ENCODE measurements at places on chromosomes 2 and 18.

GRCh38 chr2:8805278-8806210, 31.9 kb downstream of the KIDINS220 start:
- no peak for DNase-seq

- DNase-seq: no peak
These were observed 57.1 kb downstream of the CAVIN2 start for GRCh38 chr2:191789796-191790195.

DNA sequence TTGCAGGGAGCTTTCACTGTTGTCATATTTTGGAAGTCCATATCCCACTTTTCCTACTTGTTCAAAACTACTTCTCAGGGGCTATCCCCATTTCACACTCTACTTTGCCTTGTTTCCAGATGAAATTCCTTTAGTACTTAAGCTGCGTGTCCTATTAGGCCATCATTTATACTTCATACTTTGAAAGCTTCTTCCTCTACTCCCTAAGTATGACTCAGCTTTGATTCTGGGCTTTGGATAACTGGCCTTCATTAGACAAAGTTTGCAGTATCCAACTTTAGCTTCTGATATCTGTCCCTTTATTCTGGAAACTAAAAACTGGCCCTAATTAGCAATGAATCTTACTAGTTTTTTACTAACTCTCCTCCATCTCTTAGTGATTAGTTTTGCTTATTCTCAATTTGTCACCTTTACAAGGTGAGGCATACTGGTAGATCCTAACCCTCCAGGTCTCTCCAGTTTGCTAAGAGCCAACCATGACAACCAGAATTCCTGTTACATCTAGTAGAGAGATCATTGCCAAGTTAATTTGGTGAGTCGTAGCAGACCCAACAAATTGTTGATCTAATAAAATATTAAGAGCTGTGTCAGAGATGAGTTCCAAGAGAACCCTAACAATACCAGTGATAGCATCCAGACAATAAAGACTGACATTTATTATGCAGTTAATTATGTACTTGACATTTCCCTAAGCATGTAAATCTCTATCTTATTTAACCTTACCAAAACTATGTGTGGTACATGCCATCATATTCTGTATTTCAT, 31.2 kb upstream of the ITGAV start:
- DNase-seq: no peak

DNA sequence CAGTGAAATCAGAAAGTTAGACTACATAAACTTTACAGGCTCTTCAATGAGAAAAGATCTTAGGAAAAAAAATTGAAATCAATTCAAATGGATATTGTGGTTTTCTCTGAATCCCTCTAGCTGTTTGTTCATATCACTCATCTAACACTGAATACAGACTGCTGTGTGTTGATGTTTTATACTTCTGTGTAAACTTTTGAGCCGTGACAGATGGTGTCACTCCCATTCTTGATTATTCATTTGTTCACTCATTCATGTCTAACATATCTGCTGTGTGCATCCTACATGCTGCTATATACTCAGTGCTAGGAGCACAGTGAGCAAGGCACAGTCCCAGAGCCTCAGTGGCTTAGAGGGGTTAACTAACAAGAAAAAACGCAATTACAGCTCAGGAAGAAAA, 12.6 kb downstream of the KLHL23 start:
- DNase-seq: no peak

- DNase-seq: no peak
These were observed 59.1 kb downstream of the NETO1 start for GRCh38 chr18:72808680-72809079.

- no peak for DNase-seq
These were observed 27.1 kb downstream of the NABP1 start for GRCh38 chr2:191705084-191705483.

- no peak for DNase-seq
These were observed 152.6 kb downstream of the EXOC6B start for GRCh38 chr2:72673279-72673678.

GRCh38 chr2:123999681-124000080, 25.4 kb upstream of the CNTNAP5 start:
- DNase-seq: no peak

- DNase-seq: no peak
These were observed 10.6 kb downstream of the CNDP1 start for GRCh38 chr18:74544898-74545297.

DNA sequence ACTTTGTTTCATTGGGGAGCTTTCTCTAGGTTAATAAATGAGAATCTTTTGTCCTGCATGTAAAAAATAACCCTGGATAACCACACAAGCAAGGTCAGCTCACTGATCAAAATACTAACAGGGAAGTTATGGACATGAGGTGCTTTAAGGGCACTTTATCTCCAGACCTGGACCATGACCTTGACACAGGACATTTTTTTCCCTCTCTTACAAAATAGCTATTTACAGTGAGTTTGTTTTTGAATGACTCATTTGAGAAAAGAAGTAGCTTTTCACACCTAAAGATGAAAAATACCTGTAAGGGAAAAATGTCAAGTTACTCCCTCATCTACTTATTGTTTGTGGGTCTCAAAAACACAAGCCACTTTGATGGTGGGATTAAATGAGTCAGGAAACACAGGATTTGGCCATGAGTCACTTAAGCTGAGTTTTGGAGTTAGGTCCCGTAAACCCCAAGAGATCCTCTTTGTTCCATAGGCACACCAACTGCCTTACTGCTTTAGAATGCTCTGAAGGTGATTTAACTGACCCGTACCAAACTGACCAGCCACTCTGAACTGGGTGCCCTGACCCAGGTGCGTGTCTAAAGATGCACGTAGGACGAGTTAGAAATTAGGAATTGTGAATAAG, 479.3 kb upstream of the NXPH2 start:
- DNase-seq: no peak

DNA sequence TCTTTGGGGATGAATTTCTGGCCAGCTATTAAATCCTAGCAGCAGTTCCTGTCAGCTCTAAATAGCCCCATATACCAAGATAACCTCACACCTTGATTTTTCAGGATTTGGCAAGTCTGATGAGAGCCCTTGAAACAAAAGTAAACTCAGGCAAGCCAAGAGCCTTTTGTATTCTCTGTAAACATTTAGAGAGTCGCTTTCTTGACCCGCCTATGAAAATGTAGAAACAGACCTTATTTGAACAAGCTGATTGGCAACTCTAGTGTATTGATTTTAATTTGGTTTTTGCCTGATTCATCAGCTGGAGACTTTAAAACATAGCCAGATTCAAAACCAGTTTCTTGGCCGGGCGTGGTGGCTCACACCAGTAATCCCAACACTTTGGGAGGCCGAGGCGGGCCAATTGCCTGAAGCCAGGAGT, 43.4 kb downstream of the CABLES1 start:
- no peak for DNase-seq

DNA sequence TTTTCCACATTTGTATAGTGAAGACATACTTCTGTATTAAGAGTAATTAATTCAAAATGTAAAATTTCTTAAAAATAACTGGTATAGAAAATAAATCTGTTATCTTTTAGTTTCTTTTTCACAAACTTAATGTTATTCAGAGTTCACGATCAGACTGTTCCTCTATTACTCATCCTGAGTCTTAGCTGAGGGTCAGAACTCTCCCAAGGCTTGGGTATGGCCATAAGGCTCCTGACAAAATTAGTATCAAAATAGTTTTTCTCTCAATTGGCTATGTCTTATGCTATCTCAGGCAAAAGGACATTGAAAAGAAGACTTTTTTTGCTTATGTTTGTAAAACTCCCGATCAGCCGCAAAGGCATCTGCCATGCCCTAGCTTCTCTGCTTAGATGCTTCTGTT, 56.1 kb upstream of the NAB1 start:
- no peak for DNase-seq

DNA sequence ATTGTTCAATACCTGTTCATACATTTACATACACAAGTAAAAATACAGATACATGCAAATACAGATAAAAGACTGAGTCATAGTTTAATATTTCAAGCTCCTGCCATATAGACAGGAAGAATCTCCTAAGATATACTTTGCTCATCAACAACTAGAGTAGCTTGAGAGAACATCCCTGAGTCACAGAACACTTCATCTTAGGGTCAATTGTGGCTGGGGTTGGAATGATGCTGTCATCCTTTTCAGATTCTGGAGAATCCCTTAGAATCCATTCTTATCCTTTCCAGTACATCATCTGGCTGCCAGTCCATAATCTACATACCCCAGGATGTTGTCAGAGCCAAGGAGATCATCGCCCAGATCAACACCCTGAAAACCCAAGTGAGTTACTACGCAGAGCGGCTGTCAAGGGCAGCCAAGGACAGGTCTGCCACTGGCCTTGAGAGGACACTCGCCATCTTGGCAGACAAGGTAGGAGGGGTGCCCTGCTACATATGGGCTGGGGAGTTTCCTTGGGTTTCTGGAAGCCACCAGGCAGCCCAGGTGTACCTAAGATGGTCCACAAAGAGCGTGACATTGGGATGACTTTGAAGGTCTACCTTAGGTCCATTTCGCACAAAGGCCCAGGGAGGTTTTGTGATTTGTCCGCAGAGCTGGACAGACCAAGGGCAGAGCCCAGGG, 55.7 kb downstream of the COA5 start:
- no peak for DNase-seq

GRCh38 chr2:237884681-237885080, 25.3 kb downstream of the RAMP1 start:
- no peak for DNase-seq

- peak; percentile 50 for DNase-seq
These were observed at the start of gene CYTIP for GRCh38 chr2:157443795-157444640. CYTIP (minus strand) TSS chr2:157444089; CDS start chr2:157444020, 69 bp downstream.

DNA sequence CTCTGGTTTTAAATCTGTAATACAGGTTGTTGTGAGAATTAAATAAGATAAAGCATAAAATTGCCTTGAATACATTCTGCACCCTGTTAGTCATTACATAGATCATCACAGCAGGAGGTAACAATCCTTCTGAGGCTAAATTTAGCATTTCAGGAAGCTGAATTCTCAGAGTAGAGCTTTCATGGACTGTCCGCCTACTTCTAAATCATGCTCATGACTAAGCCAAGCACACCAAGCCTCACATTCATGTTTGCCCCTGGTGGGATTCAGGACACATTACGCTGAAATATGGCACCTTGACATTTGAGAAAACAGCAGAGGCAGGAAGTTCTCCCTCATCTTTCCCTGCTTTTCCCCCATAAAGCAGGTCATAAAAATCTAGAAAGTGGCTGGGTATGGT, 16.6 kb upstream of the PIK3C3 start:
- no peak for DNase-seq

DNA sequence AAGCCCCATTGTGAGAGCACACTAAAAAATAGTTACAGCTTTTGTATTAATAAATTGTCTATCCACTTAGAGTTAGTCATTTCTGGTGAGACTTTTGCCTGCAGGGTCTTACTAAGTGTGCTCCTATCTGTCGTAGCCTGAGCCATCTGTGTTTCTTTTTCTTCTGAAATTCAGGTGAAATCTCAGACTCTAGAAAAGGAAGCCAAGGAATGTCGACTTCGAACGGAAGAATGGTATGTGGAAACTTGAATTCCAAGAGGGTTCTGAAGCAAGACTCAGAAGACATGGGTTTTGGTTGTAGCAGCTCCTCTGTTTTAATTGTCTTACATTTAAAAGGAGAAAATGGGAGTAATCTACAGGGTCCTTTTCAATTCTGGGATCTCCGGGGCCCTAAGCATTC, 70.0 kb upstream of the STON1 start:
- no peak for DNase-seq

GRCh38 chr2:96532641-96533291, 3.8 kb upstream of the ARID5A start:
- no peak for DNase-seq

DNA sequence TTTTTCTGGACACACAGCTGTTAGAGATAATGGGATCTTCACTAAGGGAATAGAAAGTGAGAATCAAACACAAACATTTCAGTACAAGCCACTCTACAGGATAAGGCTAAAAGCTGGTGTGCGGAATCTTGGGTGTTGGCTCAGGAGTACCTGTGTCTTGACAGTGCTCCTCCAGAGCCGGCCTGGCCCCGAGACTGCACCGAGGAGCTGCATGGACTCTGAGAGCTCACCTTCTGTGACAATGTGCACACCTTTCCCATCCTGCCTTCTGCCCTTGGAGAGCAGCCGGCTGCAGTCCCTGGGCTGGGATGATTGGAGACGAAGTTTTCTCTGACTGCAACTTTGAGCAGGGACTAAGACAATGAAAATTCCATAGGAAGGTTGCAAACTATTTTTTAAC, 89.1 kb downstream of the TMEM182 start:
- no peak for DNase-seq

GRCh38 chr2:216761133-216761532, 65.8 kb upstream of the IGFBP5 start:
- no peak for DNase-seq

DNA sequence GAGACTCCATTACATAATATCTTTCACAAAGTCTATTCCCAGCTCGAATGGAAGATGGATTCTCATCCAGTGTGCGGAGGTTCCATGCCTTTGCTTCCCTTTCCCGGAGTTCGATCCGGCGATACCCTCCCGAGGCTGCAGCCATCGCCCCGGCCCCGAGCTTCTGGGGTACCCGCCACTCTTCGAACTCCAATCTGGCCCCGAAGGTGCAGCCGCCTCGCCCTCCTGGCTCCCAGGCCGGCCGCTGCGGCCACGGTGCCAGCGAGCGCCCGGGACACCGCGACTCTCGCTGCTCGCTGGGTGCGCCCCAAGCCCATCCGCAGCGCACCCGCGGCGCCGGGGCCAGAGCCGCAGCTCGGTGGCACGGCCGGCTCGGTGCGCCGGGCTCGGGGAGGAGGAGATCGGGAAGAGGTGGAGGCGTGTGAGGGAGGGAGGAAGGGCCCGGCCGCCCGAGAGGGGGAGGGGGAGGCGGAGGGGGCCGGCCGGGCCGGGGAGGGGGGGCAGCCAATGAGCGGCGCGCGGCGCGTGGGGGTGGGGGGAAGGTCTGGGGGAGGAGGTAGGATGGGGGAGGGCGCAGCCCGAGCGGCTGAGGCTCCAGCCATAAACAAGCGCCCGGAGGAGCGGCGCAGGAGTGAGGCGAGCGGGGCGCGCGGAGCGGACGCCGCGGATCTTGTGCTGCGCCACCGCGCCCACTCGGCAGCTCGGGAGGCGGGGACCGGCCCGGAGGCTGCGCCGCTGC, at the start of gene CRIM1:
CRIM1 (plus strand) TSS at position 628 of the 739 bp plus-strand sequence. CDS start 515 bp downstream, outside the sequence.
- peak; percentile 53 for DNase-seq

- DNase-seq: no peak
These were observed 252.4 kb downstream of the EIPR1 start for GRCh38 chr2:3125001-3125760.

GRCh38 chr2:223465793-223466192, 136.4 kb downstream of the SCG2 start:
- no peak for DNase-seq

- no peak for DNase-seq
These were observed 90.3 kb downstream of the DTNA start for GRCh38 chr18:34800381-34800780.

DNA sequence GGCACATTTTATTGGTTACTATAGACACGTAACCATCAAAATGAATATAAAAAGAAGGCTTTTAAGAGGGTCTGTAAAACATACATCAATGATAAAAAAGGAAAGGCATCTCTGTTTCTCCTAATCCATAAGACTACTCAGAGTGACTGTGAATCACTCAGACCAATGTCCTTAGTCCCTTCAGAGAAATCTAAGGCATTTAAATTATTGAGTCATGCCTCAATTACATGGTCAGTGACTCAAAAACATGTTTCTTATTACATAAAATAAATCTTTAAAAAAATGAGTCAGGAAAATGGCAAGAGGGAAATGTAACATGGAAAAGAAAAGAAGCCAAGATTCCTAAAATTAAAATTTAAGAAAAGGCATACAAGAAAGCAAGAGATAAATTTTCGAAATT, 146.6 kb downstream of the ERBB4 start:
- DNase-seq: no peak

GRCh38 chr2:33354981-33355380, 121.5 kb upstream of the RASGRP3 start:
- no peak for DNase-seq

Measured in stimulated activated CD4-positive, alpha-beta T cell treated with anti-CD3 and anti-CD28 coated beads, Interleukin-2, amount 100 ng/mL, for 24 hours (primary cell).